ENCODE measurements at places on chromosomes 5 and 9.

- DNase-seq, result no peak
Measured at GRCh38 chr9:135255841-135256580, 168.5 kb downstream of the OLFM1 start.

GRCh38 chr5:134007581-134008265 is 2.9 kb upstream of the VDAC1 start:
- DNase-seq, result no peak

DNA sequence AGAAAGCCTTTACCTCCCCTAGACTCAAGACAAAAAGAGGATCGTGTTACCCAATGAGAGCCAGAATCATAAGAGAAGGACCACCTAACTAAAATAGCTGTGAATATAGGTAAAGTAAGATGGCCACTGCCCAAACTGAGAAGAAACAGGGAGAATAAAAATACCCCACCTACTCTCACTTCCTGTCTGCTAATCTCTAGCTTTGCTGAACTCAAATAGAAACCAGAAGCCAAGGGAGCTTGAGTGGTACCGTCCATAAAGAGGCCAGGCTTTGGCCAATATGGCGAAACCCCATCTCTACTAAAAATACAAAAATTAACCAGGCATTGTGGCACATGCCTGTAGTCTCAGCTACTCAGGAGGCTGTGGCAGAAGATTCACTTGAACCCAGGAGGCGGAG is 123.0 kb upstream of the FST start:
- no peak for DNase-seq

GRCh38 chr5:131193106-131193505 is 22.4 kb downstream of the LYRM7 start:
- no peak for DNase-seq

DNA sequence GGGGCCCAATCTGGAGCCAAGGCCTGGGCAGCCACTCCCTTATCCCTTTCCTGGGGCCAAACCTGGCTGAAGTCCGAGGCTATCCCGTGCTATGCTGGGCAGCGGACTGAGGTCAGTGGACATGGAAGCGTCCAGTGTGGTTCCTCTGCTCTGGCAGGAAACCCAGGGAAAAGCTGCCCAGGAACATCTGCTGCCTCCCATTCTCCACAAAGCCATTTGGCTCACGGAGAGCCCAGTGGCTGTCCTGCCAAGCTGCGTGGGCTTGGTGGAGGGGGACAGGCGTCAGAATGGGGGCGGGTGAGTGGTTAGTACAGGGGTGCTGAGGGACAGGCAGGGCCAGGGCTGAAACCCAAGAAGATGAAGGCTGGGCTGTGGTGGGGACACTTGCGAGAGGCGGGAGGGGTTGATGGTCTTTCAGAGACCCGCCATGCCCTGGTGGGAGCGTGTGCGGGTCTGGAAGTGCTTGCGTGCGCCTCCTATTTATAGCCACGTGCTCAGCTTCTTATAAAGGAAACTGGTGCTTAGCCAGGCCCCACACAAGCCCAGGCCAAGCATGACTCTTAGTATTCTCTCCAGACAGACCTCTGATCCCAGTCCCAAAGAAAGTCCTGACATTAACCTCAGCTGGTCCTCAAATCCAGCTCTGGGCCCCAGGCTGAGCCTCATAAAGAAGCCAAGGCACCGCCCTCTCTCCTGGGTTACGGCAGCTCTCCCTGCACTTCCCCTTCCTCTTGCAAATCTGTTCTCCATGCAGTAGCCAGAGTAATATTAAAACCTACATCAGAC is 9.4 kb upstream of the SLC6A7 start:
- no peak for DNase-seq

DNA sequence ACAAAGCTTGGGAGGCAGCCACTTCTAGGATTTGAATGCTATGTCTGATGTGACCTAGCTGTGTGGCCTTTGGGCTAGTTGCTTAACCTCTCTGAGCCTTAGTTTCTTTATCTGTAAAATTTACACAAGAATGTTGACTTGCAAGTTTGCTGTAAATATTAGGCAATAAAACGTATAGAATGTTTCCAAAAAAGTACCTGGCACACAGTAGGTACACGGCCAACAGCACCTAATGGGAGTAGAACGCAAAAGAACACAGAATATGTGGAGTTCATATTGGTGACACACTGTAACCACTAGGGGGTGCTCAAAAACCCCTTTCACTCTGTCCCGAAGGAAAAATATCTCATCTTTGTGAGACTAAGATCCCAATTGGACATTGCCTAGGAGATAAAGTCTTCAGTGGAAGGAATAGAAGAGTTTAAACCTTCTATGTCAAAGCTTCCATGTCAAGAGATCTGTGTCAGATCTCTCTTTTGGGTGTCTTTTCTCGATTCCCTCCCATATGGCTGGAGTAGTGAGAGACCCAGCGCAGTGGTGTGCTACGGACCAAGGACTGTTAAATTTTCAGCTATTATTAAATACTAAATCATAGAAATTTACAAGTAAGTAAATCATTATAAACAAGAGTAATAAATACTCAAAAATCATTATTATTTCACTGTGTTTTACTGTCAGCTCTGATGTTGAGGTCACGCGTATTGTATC is 145.4 kb upstream of the RAD23B start:
- DNase-seq, result no peak

GRCh38 chr5:3661755-3662296 is 66.2 kb downstream of the IRX1 start:
- DNase-seq, result no peak

DNA sequence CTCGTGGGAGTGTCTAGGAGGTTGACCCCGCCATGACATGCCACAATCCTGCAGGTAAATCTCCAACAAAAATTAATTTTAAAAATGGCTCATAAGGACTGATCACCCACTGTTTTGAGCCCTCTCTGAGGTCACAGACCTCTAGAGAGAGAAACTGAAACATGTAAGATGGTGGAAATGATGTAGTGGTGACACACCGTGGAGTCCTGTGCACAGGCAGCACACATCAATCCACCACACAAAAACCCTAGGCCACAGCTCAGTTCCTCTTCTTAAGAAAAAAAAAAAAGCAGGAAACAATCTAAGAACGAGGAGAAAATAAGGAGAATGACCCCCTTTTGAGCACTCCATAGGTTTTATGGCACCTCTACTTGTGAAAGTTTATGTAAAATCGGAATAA is 93.8 kb upstream of the FAM120A start:
- DNase-seq, result no peak

- no peak for DNase-seq
Measured at GRCh38 chr5:61638476-61638875, 306.4 kb downstream of the ZSWIM6 start.

All from SHP77 (cell line).